ENCODE measurements at places on chromosomes 7 and 10.

GRCh38 chr7:46745707-46746090, 824.6 kb upstream of the IGFBP3 start:
- no peak for DNase-seq

DNA sequence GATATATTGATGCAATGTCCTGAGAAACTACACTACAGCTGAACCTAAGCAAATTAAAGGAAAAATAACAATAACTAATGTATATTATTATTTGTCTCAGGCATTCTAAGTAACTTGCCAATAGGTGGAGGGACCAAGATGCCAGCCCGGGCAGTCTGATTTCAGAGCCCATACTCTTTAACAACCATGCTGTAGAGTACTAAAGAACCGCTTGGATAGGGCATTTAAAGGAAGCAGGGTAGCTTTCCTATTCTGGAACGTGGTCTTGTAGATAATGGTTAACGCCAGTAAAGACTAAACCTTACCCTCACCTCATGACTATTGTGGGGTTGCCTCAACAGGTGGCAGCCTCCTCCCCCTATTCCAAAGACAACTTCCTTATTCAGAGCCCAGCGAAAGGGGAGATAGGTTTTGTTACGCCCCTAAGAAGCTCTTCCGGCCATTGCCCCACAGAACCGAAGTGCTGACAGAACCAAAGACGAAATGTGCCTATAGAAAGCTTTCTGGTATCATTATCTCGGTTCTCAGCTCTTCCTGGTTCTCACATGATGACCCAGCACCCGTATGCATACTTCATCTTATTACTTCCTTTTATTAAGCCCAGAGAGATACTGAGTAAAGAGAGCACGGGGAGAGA, 707 bp upstream of the C1GALT1 start:
- peak; percentile 24 for DNase-seq

- DNase-seq = no peak
Observed at GRCh38 chr10:109127363-109127762, 795.9 kb downstream of the XPNPEP1 start.

DNA sequence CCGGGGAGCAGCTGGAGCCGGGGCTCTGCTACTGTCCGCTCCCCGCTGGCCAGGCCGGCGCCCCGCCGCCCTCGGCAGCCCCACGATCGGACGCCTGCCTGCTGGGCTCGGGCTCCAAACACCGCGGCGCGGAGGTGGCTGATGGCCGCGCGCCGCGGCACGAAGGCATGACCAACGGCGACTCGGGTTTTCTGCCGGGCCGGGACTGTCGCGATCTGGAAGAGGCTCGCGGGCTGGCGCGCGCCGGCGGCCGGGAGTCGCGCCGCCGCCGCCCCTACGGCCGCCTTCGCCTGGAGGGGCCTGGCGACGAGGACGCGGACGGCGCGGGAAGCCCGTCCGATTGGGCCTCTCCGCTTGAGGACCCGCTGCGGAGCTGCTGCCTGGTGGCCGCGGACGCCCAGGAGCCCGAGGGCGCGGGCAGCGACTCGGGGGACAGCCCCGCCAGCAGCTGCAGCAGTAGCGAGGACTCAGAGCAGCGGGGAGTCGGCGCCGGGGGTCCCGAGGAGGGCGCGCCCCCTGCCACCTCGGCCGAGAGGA, 570 bp downstream of the TBC1D12 start:
- no peak for DNase-seq

- DNase-seq = no peak
Observed at GRCh38 chr10:77939561-77940001, 13.0 kb upstream of the DLG5 start.

- DNase-seq = no peak
Observed at GRCh38 chr10:287026-287709, 151.9 kb downstream of the ZMYND11 start.

- DNase-seq = no peak
Observed at GRCh38 chr7:42127232-42127622, 109.8 kb downstream of the GLI3 start.

GRCh38 chr10:29227201-29227600, 61.7 kb upstream of the LYZL1 start:
- DNase-seq = no peak

DNA sequence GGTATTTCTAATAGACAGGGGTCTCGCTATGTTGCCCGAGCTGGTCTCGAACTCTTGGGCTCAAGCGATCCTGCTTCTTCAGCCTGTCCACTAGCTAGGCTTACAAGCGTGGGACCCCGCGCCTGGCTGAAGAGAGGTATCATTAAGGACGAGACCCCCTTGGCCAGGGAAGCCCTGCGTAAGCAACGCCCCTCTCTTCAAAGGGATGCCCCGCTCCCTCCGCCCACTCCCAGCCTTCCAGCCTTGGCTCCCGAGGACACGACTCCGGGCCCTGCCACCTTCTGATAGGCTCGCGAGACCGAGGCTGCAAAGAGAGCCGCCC, 220 bp upstream of the ZKSCAN5 start:
- peak; percentile 93 for DNase-seq

GRCh38 chr7:25854059-25854458, 297.9 kb upstream of the NFE2L3 start:
- no peak for DNase-seq

DNA sequence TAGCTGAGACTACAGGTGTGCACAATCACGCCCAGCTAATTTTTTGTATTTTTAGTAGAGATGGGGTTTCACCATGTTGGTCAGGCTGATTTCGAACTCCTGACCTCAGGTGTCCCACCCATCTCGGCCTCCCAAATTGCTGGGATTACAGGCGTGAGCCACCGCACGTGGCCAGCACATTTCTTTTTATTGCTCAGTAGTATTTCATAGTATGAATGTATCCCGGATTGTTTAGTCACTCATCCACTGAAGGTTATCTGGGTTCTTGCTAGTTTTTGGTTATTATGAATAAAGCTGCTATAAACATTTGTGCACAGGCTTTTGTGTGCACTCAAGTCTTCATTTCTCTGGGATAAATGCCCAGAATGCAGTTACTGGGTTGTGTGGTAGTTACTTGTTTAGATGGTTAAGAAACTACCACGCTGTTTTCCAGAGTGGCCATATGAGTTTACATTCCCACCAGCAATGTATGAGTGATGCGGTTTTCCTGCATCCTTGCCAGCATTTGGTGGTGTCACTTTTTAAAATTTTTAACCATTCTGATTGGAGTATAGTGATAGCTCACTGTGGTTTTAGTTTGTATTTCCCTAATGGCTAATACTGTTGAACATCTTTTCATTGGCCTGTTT, 275.8 kb upstream of the LYZL1 start:
- no peak for DNase-seq

- DNase-seq = no peak
Observed at GRCh38 chr10:6704896-6705295, 124.8 kb upstream of the PRKCQ start.

GRCh38 chr10:74612195-74612594, 214.2 kb upstream of the KAT6B start:
- no peak for DNase-seq

DNA sequence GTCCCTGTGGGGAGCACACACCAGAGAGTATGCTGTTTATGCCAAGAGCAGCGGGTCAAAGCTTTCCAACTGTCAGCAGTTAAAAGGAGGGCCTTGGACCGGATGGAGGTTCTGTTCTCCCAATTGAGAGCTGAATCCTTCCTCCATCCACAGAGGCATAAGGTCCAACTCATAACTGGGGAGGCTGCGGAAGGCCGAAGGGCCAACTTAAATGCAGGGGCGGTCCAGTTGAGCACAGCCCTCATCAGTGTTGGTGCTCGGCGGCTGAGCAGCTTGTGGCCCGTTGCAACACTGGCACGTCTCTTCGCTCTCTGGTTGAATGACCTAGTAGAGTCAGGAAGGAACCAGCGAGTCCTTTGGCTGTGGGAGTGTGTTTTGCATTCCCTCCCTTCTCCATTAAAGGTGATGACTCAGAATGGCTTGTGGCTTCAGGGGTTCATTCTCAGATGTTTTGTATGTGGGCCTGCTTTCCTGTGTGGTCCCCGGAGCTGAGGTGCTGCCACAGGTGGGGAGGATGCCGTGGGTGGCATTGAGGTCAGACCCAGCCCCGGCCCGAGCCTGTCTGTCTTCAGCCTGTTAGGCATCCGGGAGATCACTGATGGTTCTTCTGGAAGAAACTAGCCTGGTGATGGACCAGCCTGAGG, 44.8 kb upstream of the DMBT1 start:
- no peak for DNase-seq

GRCh38 chr7:124566583-124566982, 199.0 kb downstream of the GPR37 start:
- peak; percentile 31 for DNase-seq

GRCh38 chr10:109922358-109922975, 844 bp downstream of the XPNPEP1 start:
- DNase-seq = no peak

- DNase-seq = no peak
Observed at GRCh38 chr7:156101355-156101754, 289.1 kb upstream of the SHH start.

- no peak for DNase-seq
Observed at GRCh38 chr10:110174201-110174600, 33.2 kb upstream of the MXI1 start.

GRCh38 chr7:91694351-91694841, 186.1 kb downstream of the MTERF1 start:
- DNase-seq = no peak

DNA sequence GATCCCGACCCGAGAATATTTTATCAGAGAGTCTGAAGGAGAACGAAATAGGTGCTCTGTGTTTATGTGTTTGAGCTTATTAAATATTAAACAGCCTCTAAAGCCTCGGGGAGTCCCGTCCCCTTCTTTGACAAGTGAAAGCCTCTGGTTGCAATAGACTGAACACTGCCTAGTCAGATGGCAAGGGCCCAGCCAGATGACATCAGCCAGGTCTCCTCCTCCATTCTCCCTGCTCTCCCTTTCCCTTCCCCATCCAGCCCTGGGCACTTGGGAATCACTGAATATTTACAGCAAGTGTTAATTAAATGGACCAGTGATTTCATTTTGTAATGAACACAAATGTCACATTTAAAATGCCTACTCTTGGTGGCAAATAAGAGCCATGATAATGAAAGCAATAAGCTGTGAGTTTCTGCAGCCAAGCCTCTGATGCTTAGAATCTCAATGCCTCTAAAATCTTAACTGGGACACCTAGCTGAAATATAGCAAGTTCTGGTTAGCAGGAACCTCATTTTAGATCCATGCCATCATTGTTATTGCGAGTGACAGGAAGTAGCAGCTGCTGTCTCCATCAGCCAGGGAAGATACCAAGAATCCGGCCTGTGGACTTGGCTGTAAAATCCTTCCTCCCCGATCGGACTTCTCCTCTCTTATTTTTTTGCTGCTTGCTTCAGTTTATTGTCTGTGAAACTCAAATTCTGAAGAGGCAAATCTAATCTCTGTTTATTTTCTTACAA, 202.1 kb downstream of the PRPF18 start:
- no peak for DNase-seq

DNA sequence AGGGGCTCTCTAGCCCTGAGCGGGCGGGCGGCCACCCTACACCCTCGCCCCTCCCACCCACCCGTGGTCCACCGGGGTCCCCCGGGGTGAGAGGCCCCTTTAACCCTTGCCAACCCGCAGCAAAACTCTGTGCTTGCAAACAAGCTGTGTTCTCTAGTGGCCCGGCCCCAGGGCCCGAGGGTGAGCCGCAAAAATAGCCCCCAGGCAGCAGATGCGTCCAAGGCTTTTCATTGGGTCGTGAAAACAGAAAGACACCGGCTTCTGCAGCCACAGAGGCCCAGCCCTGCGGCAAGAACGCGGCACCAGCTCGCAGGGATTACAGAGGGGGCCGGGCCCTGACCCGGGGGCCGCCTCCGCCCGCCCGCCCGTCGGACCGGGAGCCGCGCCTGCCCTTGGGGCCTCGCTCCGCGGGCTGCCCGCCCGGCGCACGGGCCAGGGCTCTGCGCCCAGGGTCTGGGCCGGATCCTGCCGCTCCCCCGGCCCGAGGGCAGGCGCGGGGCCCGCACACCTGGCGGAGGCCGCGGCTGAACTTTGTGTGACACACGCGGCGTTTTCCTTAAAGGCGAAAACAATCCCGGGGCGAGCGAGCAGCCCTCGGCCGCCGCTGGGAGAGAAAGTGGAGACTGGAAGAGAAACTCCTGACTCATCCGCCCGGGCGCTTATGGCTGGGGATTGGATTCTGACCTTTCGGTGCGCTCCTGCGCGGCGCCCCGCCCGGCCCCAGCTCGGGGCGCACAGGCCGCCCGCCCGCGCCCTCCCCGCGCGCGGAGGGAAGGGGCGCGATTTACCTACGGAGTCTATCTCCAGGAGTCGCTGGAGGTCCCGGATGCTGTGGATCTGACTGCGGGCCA, 2.8 kb downstream of the PDGFA start:
- DNase-seq = no peak

DNA sequence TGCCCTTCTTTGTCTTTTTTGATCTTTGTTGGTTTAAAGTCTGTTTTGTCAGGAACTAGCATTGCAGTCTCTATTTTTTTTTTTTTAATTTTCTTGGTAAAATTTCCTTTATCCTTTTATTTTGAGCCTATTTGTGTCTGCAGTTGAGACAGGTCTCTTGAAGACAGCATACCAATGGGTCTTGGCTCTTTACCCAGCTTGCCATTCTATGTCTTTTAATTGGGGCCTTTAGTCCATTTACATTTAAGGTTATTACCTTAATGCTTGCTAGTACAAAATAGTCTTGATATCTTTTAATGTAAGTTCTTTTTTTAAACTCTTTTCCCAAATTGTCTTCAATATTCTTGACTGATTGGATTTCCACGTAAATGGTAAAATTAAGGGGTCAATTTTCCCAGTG, 398.3 kb upstream of the CHRM2 start:
- DNase-seq = no peak

DNA sequence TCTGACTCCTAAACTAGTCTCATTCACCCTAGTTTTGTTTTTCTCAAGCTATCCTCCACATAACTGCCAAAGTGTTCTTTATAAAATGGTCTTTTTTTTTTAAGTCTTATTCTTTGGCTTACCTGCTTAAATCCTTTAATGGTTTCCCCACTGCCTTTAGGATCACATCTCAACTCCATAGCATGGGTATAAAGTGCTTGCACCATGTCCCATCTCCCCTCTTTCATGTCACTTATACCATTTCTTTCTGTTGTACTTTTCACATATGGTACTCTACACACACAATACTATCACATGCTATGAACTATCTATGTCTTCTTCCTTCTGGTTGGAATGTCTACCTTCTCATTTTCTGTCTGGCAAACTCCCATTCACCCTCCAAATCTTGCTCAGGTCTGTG, 5.1 kb downstream of the MTPAP start:
- DNase-seq = no peak

DNA sequence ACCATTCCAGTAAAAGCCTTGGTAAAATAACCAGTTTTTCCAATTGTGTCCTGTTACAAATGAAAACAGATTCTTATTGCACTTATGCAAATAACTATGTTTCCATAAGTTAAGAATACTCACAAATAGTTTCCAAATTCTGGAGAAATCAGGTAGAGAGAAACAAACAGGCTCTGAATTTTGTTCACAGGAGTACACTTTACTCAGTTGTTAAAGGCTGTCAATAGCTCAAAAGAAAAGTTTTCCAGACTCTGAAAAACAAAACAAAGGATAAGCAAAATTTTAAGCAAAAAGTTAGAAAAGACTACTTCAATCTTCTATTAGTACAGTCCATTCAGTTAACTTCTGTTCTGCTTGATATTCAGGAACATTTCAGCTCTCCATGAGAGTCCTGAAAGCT, 32.8 kb upstream of the ZNF365 start:
- no peak for DNase-seq

GRCh38 chr10:96341219-96342182, 17.3 kb downstream of the OPALIN start:
- DNase-seq = no peak

- no peak for DNase-seq
Observed at GRCh38 chr10:100038561-100039071, 28.9 kb upstream of the DNMBP start.
